Bronchial epithelial cell (primary cell): ENCODE measurements at places on chromosomes 3 and 15. TPM values are rescaled to one million over a fixed set of nuclear protein-coding genes. Genes with fewer than 3 reads are reported as not detected.

PPP1R14D gene
- total RNA-seq: not detected in 2 replicates

TMEM39A gene
- total RNA-seq: 43.7 and 51.3 TPM in 2 replicates

SPINK8 gene
- not detected in 2 replicates for total RNA-seq

LMOD3 gene
- not detected in 2 replicates for total RNA-seq

NAALADL2 gene
- total RNA-seq: 1.1 and 1.4 TPM in 2 replicates

CCDC39 gene
- not detected in 2 replicates for total RNA-seq

ZMYND10 gene
- total RNA-seq: 0.13 and 0.53 TPM in 2 replicates
